ENCODE measurements at places on chromosomes 1 and 21.

GRCh38 chr1:87926921-87927320, 598.2 kb downstream of the LMO4 start:
- no peak for DNase-seq

GRCh38 chr21:44983421-44984206, 43.8 kb downstream of the SLX9 start:
- DNase-seq, result no peak

- no peak for DNase-seq
Measured at GRCh38 chr1:61293197-61293596, 210.8 kb downstream of the NFIA start.

DNA sequence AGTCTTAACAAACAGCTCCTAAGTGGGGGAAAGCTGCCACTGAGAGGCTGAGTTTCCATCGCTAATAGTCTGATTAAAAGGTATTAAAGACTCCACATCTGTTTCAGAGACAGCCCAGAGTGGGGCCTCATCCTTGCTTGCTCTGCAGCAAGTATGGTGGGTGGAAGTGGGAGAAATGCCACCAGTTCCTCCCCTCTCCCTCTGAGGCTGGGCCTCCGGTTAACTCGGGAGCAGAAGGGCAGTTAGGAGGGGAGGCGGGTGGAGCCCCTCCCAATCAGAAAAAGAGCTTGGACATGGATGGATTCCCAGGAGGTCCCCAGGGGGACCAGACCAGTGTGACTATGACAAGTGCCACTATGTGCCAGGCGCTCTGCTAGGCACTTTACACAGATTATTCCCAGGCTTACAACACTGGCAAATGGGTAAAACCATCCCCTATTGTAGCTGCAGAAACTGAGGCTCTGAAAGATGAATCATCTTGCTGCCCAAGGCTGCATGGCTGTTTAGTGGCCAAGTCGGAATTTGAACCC, 11.4 kb upstream of the ASCL5 start:
- no peak for DNase-seq

GRCh38 chr21:45299864-45300785, 12.4 kb upstream of the POFUT2 start:
- DNase-seq, result no peak

DNA sequence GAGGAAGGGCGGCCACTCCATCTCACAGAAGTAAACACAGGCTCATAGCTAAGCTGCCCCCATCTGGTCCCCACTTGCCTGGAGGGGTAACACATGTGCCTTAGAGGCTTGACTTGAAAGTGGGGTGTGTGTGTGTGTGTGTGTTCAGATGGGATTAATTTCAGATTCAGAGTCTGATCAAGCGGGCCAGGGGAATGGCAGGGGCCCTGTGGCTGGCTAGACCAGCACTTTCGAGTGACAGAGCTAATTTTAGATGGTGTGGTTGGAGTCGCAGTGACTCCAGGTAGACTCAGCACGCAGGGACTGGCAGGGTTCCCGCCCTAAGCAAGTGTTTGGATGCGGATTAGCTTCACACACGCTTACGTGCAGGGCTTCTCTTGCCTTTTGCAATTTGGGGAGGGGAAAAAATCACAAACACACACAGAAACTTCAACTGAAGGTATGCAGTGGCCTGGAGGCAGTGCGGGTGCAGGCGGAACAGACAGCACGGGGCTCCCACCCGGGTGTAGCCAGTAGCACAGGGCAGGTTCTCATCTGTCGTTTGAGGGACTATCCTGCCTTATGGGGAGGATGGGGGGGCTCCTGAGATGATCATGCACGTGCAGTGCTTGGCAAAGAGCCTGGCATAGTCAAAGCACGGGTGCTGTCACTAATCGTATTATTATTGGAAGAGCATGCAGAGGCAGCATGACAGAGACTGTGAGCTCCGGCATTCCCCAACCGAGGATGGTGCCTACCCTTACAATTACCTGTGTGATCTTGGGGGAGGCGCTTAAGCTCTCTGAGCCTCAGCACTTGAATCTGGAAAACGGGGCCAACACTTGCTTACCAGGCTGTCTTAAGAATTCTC, 1.3 kb downstream of the EDN2 start:
- DNase-seq, result no peak

DNA sequence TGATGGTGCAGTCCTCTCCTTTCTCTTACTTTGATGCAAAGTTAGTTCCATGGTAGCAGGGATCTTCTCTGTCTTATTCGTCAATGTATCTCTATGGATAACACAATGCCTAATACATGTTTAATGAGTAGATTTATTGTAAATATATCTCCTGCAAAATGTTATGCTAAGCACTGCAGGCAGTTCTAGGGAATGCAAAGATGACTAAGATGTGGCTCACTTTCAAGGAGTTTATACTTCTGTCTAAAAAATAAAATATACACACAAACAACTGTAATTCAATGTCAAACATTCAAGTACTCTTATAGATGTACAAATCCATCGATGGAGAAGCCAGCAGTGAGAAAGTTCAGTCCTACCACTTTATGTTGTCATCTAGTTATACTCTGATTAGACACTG, 194.3 kb downstream of the KCTD3 start:
- no peak for DNase-seq

DNA sequence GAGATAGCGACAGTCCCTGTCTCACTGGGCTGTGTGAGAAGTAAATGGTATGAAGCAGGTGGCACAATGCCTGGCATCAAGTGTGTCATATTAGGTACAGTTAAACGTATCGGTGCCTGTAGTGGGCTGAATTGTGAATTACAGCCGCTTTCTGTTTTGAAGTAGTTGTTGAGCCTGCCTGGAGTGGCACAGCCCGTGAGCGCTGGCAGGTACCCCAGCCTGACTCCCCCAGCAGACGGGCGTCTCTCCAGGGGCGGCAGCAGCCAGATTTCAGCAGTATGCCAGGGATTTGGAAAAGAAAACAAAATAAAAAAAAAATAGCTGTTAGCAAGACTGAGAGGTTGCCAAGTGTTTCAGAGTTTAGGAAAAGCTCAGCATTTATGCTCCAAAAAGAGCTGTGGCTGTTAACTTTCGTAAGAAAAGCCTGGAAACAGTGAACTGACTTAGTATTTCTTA, 26.6 kb upstream of the GPR153 start:
- DNase-seq, result peak; percentile 60
